Gastroesophageal sphincter (tissue), 4 donors: ENCODE measurements at places on chromosomes 13 and 19. TPM values are rescaled to one million over a fixed set of nuclear protein-coding genes. Genes with fewer than 3 reads are reported as not detected.

GRCh38 chr13:75839406-75839805, 203.3 kb downstream of the LMO7 start:
- ATAC-seq = no peak

PNMA8B gene
- total RNA-seq = 3.4 TPM

- no peak for ATAC-seq
Observed at GRCh38 chr13:110503037-110503901, 58.3 kb downstream of the RAB20 start.

IZUMO1 gene
- total RNA-seq = not detected

ZNF83 gene
- total RNA-seq = 40.6 TPM

DNA sequence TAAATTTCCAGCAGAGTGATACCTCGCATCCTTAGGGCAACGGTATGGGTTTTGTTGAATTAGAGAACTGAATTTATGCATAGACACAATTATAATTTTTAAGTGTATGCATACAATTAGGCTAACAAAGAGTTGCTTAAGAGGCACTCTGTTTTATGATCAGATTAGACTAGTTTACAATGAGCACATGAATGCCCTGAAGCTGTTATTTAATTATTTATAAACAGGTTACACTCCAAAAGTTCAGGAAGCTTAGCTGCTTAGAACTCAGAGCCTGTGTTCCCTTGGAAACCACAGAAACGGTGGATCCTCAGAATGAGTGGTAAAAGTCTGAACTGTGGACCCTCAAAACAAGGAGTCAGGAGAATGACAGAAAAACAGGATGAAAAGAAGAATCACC, 72.5 kb upstream of the FBXL3 start:
- no peak for ATAC-seq

- no peak for ATAC-seq
Observed at GRCh38 chr13:55214841-55215345, 1925.8 kb upstream of the PRR20A start.

LILRA1 gene
- 0.94 TPM for total RNA-seq

DNA sequence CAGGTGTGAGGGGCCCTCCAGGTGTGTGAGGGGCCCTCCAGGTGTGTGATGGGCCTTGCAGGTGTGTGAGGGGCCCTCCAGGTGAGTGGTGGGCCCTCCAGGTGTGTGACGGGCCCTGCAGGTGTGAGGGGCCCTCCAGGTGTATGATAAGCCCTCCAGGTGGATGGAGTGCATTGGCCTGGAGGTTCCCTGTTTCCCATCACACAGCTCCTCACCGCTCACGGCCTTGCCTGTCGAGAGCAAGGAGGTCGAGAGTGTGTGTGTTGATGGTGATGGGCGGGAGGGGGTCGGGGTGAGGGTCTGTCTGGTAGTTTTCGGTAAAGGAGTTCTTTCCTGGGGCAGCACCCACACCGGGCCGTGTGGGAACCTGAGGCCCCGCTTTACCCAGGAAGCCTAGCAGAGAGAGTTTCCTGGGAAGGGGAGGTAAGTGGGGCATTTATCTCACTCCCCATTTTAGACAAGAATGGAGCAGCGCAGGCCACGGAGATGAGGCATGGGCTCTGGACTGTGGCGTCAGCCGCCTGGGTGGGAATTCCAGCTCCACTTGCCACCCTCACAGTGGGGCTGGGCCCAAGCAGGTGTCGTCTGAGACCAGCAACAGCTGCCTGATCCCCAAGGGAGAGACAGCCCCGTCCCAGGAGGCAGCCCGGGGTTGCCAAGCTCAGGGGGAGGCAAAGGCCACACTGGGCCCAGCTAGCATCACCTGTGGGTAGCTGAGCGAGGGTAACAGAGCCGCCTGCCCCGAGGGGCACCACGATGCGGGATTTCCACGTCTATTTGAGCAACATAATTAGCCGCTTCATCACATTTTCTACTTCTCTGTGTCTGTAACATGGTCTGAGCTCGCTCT, 10.9 kb upstream of the GAS6 start:
- ATAC-seq = no peak

DNA sequence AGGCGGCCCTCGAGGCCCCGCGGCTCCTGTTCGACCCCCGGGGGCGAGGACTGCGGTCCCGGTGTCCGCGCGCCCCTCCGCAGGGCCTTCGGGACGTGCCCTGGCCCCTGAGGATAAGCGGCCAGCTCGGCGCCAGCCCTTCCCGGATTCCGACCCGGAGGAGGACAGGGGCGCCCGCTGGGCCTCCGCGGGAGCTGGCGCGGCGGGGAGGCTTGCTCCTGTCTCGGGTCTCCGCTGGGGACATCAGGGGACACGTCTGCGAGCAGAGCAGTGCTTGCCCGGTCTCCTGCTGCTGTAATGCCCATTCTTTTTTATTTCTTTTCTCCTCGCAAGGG, 829 bp downstream of the B3GLCT start:
- peak; percentile 40 for ATAC-seq
